Bladder microvascular endothelial cell (primary cell): ENCODE measurements at places on chromosomes 1 and 21. TPM values are rescaled to one million over a fixed set of nuclear protein-coding genes. Genes with fewer than 3 reads are reported as not detected.

The PRR9 gene
- total RNA-seq, result not detected in 2 replicates

The OR6K3 gene
- not detected in 2 replicates for total RNA-seq

The KNCN gene
- not detected in 2 replicates for total RNA-seq

The IL23R gene
- not detected in 2 replicates for total RNA-seq

The PTPN22 gene
- total RNA-seq, result 0.49 and 0.63 TPM in 2 replicates

The GSTM1 gene
- not detected in 2 replicates for total RNA-seq
